Stimulated activated effector memory CD8-positive, alpha-beta T cell treated with anti-CD3 and anti-CD28 coated beads, Interleukin-12 subunit alpha, Interleukin-12 subunit beta, amount 100 ng/mL, for 72 hours (primary cell): ENCODE measurements at places on chromosomes 1 and 21.

DNA sequence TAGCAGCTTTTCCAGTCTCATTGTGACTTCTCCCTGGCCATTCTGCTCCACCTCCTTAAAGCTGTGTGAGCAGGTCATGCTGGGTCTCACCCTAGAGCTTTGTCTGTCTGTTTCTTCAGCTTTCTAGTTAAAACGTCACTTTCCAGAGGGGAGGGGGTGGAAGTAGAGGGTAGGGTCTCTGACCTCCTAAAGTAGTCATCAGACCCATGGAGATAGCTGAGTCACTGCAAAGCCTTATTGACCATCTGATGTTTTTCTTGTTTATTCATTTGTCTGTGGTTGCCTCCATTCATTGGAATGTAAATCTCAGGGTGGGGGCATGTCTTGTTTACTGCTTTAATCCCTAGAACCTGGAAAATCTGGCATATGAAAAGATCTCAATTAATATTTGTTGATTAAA lies 52.7 kb downstream of the ELF3 start:
- DNase-seq, result no peak

- no peak for DNase-seq
Observed at GRCh38 chr21:43605320-43606215, 53.7 kb downstream of the HSF2BP start.

- no peak for DNase-seq
Observed at GRCh38 chr1:119771016-119771415, 2.3 kb upstream of the HMGCS2 start.

DNA sequence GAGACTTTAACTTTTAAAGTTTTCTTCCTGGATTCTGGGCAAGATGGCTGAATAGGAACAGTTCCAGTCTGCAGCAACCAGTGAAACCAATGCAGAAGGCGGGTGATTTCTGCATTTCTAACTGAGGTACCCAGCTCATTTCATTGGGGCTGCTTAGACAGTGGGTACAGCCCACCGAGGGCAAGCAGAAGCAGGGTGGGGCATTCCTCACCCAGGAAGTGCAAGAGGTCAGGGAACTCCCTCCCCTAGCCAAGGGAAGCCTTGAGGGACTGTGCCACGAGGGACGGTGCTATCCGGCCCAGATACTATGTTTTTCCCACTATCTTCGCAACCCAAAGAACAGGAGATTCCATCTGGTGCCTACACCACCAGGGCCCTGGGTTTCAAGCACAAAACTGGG lies 121.0 kb downstream of the VAV3 start:
- no peak for DNase-seq

- no peak for DNase-seq
Observed at GRCh38 chr1:211348547-211348946, 21.9 kb downstream of the TRAF5 start.

GRCh38 chr1:97258597-97258996 lies 537.0 kb downstream of the PTBP2 start:
- DNase-seq, result no peak
